GM23248 (cell line): ENCODE measurements at places on chromosomes 13 and 19. TPM values are rescaled to one million over a fixed set of nuclear protein-coding genes. Genes with fewer than 3 reads are reported as not detected.

GRCh38 chr13:53398051-53398450 is 369.4 kb downstream of the OLFM4 start:
- DNase-seq: no peak

DNA sequence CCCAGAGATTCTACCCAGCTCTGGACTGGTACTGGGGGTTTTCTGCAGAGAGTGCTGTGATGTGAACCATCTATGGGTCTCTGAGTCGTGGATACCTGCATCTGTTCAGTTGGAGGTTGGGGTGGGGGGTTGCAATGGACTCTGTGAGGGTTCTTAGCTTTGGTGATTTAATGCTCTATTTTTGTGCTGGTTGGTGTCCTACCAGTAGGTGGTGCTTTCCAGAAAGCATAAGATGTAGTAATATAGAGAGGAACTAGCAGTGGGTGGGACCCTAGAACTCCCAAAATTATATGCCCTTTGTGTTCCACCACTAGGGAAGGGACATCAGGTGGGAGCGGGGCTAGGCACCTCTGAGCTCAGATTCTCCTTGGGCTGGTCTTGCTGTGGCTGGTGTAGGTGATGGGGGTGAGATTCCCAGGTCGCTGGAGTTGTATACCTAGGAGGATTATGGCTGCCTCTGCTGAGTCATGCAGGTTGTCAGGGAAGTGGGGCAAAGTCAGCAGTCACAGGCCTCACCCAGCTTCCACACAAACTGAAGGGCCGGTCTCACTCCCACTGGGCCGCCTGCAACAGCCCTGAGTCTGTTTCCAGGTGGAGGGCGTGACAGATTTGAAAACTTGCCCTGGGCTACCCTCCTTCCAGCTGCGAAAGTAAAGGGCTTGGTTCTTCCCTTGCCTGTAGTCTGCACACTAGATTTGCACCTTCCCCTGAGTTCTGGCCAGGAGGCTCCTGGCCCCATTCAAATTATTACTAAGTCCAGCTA is 573.0 kb upstream of the SLITRK1 start:
- no peak for DNase-seq

Gene EHD2
- 163 and 169 TPM in 2 replicates for total RNA-seq

DNA sequence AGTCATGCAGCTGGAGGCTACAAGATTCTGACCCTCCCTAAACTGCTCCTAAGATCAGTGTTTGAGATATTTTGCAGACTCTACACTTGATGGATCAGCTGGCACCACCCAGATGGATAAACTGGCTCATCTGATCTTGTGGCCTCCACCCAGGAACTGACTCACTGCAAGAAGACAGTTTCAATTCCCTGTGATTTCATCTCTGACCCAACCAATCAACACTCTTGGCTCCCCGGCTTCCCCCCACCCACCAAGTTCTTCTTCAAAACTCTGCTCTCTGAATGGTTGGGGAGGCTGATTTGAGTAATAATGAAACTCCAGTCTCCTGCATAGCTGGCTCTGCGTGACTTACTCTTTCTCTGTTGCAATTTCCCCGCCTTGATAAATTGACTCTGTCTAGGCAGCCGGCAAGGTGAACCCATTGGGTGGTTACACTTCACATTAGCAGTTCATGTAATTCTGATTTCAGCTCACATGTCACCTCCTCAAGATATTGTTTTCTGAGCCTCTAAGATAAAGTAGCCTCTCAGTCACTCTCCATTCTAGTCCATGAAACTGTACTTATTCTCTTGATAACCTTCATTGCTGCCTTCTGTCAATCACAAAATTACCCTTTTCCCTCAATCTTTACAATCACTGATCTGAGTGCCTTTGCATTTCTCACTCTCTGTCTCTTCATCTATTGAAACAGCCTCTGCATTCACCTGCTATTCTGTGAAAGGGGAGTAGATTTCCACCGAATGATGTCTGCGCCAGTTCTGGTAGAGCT is 9.9 kb upstream of the FPR3 start:
- peak; percentile 90 for DNase-seq

- DNase-seq: no peak
These were observed 7.4 kb downstream of the MLLT1 start for GRCh38 chr19:6272411-6272791.

- DNase-seq: peak; percentile 88
These were observed 3.9 kb upstream of the SSBP4 start for GRCh38 chr19:18415178-18415867.

GRCh38 chr19:4444765-4445741 is 12.5 kb downstream of the UBXN6 start:
- no peak for DNase-seq

- DNase-seq: no peak
These were observed 649.3 kb upstream of the ARGLU1 start for GRCh38 chr13:107217251-107217650.

- DNase-seq: no peak
These were observed 657.3 kb downstream of the EFNB2 start for GRCh38 chr13:105878119-105878700.

Gene MISP3
- total RNA-seq: 1.3 TPM in 1 of 2 replicates, not detected in the other

GRCh38 chr13:78960881-78961280 is 301.9 kb upstream of the OBI1 start:
- DNase-seq: no peak

Gene DACT3
- total RNA-seq: 7.1 and 7.3 TPM in 2 replicates

DNA sequence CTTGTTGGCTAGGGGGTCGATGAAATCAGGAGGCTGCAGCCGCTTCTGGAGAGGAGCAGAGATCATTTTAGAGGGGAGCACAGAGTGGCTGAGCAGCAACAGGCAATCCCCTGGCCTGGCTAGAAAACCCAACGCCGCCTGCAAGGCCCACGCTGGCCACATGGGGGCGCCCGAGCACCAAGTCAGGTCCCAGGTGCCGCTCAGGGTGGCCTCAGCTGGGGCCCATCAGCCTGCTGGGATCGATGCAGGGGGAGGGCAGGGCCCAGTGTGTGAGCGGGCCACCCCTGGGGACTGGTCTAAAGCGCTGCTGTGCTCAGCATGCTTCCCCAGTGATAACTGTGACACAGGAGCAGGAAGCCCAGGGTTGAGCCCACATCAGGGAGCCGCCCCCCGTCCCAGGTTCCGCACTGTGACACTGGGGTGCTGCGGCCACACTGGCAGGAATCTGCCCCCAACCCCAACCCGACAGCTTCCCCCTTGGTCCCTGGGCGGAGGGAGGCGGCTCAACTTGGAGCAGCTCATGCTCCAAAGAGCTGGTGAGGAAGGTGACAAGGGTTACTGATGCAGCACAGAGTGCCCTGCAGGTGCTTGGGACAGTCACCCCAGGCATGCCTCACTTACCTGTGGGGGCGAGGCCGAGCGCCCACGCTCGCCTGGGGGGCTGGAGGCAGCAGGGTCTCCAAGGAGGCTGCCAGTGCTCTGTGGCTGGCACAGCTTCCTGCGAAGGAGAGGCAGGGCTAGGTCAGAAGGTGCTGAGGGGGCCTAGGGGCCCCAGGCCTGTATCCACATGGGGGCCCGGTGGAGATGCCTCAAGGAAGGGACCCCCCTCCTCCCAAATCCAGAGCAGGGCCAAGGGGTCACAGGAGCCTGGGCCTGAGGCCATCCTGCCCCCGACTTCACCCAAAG is 13.3 kb upstream of the ISYNA1 start:
- DNase-seq: peak; percentile 80

Gene C13orf42
- total RNA-seq: not detected in 2 replicates

GRCh38 chr13:19155321-19155861 is 26.2 kb downstream of the TUBA3C start:
- no peak for DNase-seq

DNA sequence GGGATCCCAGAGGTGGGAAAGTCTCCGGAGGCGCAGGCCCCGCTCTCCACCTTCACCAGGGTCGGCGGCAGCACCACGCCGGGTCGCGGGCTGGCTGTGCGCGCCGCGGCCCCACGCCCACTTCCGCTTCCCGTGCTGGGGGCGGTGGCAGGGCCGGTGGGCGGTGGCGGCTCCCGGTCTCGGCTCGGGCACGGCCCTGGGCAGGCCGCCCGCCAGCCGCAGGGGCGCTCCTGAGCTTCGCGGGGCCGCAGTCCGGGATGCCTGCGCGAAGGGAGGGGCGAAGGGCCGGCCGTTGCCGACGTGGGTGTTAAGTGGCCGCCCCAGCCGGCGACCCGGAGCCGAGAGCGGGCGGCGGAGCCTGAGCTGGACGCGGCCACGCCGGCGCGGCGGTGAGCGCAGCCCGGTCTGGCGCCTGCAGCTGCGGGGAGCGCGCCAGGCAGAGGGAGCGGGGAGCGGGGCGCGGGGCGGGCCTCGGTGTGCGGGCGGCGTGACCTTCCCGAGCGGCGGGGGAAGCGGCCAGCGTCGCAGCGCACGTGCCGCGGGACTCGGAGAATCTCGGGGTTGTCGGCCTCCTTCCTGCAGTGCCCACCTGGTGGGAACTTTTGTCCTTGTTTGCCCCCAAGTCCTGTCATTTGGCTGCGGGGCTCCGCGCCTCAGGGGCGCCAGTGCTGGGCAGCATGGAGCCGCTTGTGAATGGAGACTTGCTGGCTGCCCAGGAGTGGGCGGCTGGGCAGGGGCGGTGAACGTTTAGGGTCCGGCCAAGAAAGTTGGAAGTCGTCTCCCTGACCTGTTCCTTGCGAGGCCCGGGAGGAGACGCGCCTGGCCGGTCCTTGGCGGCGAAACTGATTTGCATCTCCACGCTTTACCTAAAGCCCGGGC is at the start of gene SLC25A15:
TSS of gene SLC25A15 (plus strand) at position 337 of the 879 bp plus-strand sequence. CDS start 3,616 bp downstream, outside the sequence.
- peak; percentile 89 for DNase-seq

Gene SPTBN4
- total RNA-seq: 2.1 and 2.8 TPM in 2 replicates

GRCh38 chr19:30112171-30112570 is 170.1 kb downstream of the URI1 start:
- DNase-seq: no peak

- DNase-seq: no peak
These were observed 1.5 kb downstream of the KCNN4 start for GRCh38 chr19:43779147-43779819.

DNA sequence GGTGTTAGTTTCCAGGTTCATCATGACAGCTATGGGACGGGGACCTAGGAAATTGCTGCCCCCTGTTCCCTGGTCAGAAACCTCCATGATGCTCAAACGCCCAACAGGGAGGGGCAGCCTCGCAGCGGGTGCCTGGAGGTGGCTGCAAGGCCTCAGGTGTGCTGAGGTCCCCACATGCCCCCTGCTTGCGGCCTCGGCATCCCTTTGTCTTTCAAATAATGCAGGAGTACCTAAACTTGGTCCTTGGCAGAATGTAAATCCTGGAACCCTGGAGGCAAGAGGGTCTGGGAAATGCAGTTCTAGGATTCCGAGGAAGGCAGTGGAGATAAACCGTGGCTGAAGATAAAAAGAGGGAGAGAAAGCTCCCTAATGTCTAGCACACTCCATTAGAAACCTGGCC is 52.4 kb downstream of the SKA3 start:
- DNase-seq: no peak

DNA sequence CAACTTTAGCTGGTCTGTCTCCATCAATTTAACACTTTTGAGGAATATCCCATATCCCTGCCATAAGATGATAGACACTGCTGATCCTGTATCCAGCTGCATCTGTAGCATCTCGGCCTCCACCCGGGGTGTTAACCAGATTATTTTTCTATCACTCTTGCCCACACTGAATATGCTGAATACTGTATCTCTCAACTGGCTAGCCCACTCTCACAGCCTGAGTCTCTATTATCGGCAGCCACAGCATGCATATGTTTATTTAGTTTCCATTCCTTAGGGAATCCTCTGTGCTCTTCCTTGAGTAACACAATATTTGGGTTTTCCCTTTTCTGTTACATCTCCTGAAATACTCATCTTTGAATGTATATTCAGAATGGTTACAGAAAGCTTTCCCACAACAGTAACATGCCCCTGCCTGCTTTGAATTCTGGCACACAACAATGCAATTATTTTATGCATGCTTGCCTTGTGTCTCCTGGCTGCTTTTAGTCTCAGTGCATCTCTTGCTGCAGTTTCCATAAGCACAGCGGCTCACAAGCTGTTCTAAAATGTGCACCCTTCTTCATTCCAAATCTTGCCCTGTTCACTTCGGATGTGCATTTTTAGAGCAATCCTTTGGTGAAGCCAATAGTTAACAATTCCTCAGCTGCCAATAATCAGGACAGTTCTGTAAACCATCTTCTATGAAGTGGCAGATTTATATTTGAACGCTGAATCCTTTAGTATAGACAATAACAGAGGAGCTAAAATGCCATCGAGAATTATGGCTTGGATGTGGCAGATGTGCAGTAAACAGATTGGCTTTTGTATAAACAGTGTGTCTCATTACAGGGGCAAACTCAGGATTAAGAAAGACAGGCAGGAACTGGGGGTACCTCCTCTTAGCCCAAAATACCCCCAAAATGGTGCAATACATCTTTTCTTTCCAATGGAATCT is 261.9 kb upstream of the SOX21 start:
- no peak for DNase-seq

Gene LRP3
- total RNA-seq: 58.3 and 59.9 TPM in 2 replicates

GRCh38 chr13:76965759-76966421 is 17.6 kb downstream of the ACOD1 start:
- peak; percentile 78 for DNase-seq

DNA sequence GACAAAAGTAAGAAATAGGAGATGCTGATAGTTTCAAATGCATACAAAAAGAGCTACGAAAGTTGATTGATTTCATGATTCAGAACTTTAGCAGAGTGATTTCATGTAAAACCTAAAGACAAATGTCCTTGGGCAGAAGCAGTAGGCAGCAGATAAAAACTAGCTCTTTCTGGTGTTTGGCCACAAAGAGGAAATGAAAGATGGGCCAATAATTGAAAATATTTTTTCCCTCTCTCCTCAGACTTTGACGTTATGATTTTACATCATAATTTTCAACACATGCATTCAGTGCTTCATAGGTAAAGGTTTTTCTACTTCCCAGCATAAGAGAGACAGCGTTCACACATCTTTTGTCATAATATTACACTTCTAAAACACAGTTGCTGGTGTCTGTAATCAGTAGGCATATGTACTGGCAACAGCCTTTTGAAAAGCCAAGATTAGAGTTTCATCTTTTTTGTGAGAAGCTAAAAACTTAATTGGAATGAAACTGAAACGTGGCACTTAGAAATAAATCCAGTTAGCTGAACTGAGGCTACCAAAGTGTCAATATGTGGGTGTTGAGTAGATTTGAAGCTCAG is 9.3 kb downstream of the SCEL start:
- no peak for DNase-seq

DNA sequence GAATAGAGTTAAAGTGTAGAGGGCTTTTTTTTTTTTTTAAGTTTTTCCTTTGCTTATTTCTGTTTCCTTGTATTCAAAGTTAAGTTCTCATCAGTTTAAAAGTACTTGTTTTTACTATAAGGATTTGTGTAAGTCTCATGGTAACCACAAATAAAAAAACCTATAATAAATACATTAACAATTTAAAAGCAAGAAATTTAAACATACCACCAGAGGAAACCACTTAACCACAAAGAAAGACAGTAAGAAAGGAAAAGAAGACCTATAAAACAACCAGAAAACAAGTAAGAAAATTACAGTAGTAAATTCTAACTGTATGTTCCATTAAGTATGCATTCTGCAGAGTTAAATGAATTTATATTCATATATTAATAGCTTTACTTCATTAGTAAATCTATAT is 999.1 kb upstream of the ATXN8OS start:
- DNase-seq: no peak
